ENCODE measurements at places on chromosomes 6 and 20.

DNA sequence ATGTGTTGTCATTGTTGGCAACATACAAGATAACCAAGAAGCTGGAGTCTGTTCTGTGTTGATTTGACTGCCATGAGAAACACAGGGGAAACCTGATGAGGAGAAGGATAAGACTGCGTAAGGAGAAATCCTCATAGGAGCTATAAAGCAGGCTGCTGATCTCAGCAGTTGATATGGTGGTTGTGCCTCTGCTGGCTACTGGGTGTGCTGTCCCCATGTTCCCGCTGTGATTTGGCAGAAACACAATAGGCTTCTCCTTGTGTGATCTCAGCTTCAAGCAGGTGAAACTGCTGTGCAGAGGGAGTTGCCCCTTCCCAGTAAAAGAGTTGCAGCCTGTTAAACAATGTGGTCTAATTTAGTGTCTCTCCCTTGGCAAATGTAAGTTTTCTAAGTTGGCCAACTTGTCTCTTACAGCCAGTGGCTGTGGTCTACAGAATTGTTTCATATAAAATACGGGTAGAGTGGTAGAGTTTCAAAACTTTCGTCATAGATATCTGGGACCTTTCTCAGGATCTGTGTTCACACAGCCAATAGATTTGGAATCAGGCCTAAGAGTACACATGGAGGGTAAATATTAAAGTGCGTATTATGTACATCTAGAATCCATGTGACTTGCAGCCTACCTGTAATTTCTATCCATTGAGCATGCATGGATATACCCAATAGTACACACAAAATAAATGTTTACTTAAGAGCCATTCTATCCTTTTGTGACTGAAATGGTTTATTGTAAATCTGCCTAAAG, 78.4 kb downstream of the RNF144B start:
- DNase-seq = no peak

GRCh38 chr20:50572938-50573777, 63.0 kb downstream of the PTPN1 start:
- peak; percentile 86 for DNase-seq

- DNase-seq = no peak
Observed at GRCh38 chr6:108105571-108105970, 31.0 kb upstream of the OSTM1 start.

- no peak for DNase-seq
Observed at GRCh38 chr20:24095756-24096155, 107.2 kb upstream of the GGTLC1 start.

DNA sequence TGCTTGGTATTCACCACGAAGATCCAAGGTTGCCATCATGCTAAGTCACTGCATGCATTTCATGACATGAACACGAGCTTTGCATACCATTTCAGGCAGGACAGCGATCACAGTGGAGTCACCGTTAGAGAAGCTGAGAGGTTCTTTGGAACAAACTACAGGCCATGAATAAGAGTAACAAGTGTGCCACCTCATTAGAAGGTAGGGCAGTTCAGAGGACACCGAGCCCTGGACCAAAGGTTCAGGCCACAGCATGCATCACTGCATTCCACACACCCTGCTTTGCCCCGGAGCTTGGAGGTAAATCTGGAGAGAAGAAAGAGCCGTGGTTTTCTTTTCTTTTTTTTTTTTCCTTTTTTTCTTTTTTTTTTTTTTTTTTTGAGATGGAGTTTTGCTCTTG, 66.9 kb upstream of the CDH4 start:
- no peak for DNase-seq

DNA sequence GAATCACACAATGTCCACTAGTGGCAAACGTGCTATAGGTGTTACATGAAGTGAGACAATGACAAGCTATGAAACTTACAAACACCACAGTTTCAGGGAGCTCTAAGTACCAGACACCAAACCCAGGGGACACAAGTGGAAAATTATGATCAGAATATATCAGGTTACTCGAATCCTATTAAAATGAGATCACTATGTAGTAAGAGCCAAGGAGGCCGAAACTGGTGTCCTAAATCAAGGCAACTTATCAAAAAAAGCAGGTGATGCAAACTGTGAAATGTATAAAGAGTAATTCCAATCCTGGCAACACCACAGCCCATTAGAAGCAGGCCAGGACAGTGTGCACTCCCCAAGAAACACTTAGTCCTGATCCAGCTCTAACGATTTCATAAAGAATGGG, 100.3 kb downstream of the ARHGAP18 start:
- no peak for DNase-seq

DNA sequence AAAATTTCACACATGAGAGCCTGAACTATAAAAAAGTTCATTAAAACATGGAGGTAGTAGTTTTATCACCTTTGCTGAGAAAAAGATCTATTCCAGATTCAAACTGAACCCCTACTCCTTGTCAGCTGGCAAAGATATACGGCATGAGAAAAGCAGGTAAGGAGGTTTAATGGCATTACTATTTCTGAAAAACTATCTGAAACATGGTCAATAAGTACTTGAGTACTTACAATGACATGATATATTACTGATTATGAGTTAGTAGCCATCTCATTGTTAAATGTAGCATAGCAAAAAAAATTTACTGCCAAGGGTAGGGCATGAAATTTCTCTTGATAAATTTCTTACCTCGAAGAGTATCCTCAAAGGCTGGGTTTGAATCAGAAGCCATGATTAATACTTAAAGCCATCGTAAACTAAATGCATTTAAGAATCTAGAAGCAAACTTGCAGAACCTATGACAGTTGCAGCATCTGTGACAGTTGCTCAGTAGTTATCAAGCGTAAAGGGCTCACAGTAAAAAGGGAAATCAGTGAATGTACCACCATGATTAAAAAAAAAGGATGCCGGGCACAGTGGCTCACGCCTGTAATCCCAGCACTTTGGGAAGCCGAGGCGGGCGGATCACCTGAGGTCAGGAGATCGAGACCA, 8.7 kb downstream of the SLC17A5 start:
- no peak for DNase-seq

- DNase-seq = peak; percentile 24
Observed at GRCh38 chr6:39441986-39442385, 119.5 kb upstream of the KCNK16 start.

- DNase-seq = no peak
Observed at GRCh38 chr20:50883856-50884255, 47.4 kb downstream of the ADNP start.

DNA sequence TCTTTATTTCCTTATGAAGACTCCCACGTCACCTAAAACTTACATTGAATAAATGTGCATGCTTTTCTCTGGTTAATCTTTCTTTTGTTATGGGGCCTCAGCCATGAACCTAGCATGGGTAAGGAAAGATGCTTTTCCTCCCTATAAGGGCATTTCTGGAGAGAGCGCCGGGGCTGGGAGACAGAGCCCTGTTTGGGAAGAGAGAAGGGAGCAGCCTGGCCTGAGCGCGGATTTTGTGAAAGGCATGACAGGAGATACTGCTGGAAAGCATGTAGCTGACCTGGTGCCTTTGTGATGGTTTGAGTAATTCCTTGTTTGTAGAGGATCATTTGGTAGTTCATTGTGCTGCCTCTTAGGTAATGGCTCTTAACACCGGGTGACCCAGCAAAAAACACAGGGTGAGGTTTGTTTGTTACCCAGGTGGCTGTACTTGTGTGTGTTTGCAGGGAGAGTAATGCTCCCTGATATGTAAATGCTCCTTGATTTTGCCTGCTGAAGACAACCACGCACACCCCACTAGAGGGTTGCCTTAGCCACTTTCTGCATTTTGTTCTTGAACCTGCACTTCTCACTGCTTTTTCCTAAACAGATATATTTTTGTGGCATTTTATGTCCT, 59.2 kb downstream of the ANKRD6 start:
- no peak for DNase-seq

GRCh38 chr20:20864351-20865096, 152.1 kb upstream of the RALGAPA2 start:
- no peak for DNase-seq

DNA sequence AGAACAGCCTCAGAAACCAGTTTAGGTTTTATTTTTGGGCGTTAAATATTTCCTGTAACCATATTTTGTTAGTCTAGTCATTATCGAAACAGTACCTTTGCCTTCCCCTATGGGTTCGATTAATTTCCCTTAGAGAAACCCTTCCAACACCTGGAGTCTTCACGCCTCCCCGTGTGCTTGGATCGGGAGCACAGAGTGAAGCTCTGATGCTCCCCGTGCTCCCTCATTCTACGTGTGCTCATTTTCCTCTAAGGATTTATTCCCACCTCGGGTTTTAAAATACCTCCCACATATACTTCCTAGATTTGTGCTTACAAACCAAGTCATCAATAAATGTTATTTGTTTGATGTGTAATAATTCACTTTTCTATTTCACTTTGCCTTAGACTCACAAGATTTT, 142.4 kb downstream of the TTLL2 start:
- DNase-seq = no peak

DNA sequence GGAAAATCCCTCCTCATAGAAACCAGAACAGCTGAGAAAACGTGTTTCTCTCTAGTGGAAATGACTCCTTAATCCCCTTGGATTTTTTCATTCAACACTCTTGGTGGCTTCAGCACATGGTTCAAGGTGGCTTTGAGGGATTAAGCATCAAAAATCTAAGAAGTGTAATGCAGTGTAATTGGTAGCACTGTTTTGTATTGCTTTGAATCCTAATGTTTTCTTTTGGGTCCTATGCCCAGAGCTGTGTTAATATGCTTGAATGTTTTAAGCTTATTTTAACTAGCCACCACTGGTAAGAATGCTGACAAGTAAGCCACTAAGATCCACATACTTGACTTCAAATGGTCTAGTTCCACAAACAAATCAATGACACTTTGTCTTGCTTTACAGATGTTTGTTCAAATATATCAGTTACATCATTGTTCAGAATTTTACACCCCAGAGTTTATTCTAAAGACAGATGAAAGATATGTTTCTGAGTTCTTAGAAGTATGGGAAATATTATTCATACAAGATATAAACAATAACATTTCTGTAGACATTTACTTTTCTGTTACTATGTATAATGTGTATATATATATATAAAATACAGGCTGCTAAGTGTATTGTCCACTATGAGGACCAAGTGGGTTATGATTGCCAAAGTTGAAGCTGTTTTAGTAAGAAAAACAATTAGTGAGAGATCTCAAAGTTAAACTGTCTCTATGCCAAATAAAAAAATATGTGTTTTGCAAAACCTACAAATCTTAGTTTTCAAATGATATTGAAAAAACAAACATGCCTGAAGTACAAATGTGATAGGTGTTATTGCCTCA, 220.8 kb downstream of the OGFRL1 start:
- no peak for DNase-seq

GRCh38 chr20:52473186-52473585, 281.6 kb upstream of the ZFP64 start:
- DNase-seq = peak; percentile 29

DNA sequence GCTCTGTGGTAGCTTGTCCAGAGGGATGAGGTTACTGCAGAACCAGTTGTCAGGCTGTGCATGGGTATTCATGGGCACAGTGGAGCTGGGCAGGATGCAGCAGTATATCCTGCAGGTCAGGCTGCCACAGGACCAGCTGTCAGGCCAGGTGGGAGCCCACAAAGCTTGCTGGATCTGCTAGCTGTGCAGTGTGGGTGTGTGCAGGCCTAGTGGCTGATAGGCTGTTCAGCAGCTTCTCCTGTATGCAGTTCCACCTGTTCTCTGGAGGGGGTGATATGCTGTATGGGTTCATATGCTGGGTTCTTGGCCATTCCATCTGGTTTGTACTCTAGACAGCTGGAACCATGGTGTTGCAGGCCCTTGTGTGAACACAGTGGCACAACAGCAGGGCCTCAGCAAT, 40.6 kb upstream of the TPD52L1 start:
- no peak for DNase-seq

GRCh38 chr6:22926790-22927354, 357.5 kb downstream of the HDGFL1 start:
- no peak for DNase-seq

GRCh38 chr6:34457742-34458735, 7.8 kb upstream of the PACSIN1 start:
- no peak for DNase-seq

GRCh38 chr20:4559906-4560305, 161.8 kb upstream of the PRND start:
- no peak for DNase-seq

DNA sequence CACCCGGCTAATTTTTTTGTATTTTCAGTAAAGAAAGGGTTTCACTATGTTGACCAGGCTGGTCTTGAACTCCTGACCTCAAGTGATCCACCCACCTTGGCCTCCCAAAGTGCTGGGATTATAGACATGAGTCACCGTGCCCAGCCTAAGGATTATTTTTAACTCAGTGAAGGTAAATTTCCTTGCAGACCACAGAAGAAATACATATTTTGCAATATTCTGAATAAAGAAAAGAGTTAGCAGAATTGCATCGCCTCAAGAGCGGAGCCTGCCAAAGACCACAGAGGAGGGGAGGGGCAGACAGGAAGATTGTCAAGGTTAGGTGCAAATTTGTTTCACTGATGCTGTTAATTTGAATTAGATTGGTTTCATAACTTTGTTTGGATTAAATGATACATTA, 47.4 kb downstream of the SOD2 start:
- no peak for DNase-seq

Data from NCI-H1694 treated with DMSO at 0.1 percent for 48 hours (cell line).